Germinal center (tissue), 1 donor: ENCODE measurements at places on chromosomes 6 and 20.
A peak's percentile ranks its signal among the peaks of the same experiment; 100 is the strongest.

- no peak for DNase-seq
Observed at GRCh38 chr6:18329776-18330175, 57.4 kb upstream of the RNF144B start.

- DNase-seq, result no peak
Observed at GRCh38 chr20:41375846-41376245, 9.2 kb upstream of the EMILIN3 start.

GRCh38 chr6:115514656-115515055 is 546.0 kb downstream of the FRK start:
- no peak for DNase-seq

DNA sequence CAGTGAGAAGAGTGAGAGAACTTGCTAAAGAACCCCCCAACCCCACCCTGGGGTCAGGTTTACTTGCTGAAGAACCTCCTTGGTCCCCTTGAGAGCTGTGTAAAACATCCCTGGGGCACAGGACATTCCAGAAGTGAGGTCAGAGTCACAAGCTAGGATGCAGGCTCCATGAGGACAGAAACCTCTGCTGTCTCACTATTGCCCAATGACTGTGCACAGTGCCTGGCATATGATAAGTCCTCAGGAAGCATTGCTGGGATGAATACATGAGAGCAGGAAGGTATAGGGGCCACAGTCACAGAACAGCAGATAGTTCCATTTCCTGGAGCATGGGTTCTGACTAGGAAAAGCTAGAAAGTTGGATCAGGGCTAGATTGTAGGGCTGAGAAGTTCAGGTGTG is 18.4 kb downstream of the NT5E start:
- no peak for DNase-seq

DNA sequence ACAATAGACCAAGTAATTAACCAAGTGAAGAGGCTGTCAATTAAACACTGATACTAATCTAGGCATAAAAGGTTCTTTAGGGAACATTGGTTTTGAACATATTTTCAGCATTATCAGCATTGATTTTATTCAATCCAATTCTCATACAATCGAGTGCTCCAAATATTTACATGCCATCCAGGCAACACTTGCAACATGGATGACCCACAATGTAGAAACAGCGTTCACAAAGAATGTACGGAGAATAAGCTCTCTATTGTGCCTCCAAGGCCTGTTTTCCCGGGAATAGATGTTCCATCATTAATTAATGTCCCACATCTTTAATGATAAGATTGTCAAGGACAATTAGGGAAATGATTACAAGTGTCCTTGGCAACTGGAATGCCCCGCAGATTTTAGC is 117.4 kb downstream of the RFX6 start:
- DNase-seq, result no peak

- DNase-seq, result no peak
Observed at GRCh38 chr6:166305562-166306117, 2.6 kb downstream of the PRR18 start.

GRCh38 chr6:105678516-105678915 is 275.6 kb upstream of the PREP start:
- DNase-seq, result no peak

DNA sequence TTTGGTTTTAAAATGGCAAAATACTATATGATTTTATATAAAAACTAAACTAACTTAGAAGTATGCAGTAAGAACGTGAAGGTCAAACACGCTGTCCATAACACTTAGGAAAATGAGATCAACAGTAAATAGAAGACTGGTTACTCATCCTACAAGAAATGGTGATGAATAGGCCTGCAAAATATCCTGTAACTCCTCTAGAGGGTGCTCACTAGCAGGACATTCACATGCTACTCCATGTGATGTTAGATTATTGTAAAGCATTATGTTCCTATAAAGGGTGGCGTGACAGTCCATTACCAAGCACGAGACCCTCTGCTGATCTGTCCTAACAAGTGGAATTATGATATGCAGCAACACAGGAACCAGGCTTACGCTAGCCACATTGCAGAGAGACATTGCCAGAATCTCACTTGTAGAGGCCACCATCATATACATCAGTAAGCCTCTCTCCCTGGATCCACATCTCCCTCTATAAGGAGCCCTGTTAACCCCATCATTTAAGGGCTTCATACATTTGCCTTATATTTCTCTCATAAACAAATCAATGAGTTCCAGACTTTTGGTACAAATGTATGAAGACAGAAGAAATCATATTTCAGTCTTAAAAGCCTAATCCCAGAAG is 18.0 kb upstream of the DEFB129 start:
- peak; percentile 8 for DNase-seq

DNA sequence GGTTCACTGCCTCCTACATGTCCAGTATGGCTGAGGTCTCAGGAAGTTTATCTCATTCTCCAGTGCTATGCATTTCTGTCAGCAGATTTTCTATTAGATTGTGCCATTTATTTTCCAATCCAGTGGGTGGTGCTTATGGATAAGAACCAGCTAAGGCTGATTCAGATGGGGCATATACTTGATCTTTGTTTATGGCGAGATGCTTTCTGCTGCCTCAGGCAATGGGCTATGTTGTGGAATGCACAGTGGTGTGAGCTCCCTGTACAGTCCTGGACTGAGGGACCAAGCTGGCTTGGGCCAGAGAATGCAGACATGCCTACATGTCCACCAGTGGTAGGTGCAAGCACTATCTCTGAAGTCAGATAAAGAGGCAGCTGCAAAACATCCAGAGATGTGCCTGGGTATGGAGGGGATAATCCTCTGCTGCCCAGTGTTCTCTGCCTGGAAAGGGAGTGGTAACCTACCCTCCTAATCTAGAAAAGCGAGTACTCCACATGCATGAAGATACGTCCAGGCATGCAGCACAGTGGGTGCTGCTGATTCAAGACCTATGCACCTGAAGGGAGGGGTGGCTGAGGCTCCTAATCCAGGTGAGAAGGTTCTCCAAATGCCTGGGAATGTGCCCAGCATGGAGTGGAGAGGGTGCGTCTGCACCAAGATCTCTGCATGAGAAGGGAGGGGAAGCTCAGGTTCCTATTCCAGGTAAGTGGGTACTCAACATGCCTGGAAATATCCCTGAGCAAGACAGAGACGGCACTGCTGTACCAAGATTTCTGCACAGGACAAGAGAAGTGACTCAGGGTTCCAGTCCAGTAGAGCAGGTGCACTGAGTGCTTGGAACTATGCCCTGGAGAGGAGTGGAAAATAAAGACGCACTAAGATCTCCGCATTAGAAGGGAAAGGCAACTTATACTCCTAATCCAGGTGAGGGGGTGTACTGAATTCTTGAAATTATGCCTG is 9.4 kb downstream of the CST4 start:
- DNase-seq, result no peak

DNA sequence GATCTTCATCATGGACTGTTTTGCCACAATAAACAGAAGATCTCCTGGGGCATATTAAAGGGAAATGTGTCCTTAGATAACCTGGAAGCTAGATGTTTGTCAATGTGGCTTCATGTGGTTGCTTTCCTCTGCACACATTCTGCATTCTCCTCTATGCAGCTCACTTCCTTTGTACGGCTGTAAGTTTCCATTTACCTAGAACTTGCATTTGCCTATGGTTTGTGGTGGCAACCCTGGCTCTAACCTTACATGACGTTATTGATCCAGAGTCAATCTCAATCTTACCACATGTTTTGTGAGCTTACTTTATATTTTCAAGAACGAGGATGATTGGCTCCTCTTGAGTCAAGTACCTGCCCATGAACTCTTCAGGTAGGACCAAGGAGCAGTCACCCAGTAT is 863.1 kb downstream of the MAFB start:
- no peak for DNase-seq

DNA sequence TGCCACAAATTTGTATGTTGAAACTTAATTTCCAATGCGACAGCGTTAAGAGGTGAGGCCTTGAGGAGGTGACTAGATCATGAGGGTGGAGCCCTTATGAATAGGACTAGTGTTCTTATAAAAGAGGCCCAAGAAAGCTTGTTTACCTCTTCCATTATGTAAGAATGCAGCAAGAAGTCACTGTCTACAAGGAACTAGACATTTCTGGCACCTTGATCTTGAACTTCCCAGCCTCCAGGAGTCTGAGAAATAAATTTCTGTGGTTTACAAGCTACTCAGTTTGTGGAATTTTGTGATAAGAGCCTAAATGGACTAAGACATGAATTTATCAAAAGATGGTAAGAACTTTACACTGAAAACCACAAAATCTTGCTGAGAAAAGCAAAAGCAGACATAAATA is 173.6 kb upstream of the SGK1 start:
- no peak for DNase-seq

- no peak for DNase-seq
Observed at GRCh38 chr6:146289816-146290588, 253.6 kb upstream of the RAB32 start.

- no peak for DNase-seq
Observed at GRCh38 chr6:157169656-157170055, 153.7 kb downstream of the TMEM242 start.

GRCh38 chr6:130129762-130130246 is 92.9 kb downstream of the SAMD3 start:
- DNase-seq, result no peak

DNA sequence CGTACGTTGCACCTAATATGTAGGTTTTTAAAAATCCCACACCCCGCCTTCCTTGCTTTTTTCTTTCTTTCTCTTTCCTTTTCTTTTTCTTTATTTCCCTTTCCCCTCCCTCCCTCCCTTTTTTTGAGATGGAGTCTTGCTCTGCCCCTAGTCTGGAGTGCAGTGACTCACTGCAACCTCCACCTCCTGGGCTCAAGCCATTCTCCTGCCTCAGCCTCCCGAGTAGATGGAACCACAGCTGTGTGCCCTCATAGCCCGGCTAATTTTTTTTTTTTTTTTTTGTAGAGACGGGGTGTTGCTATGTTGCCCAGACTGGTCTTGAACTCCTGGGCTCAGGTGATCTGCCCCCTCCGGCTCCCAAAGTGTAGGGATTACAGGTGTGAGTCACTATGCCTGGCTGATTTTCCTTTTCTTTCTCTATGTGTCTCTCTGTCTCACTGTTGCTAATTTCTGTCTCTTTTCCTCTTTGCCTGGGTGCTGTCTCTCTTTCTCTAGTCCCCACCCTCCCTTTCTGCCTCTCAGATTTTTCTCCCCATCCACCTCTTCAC is 61.2 kb downstream of the SRC start:
- no peak for DNase-seq

- no peak for DNase-seq
Observed at GRCh38 chr20:17936286-17936760, 32.3 kb downstream of the SNX5 start.

DNA sequence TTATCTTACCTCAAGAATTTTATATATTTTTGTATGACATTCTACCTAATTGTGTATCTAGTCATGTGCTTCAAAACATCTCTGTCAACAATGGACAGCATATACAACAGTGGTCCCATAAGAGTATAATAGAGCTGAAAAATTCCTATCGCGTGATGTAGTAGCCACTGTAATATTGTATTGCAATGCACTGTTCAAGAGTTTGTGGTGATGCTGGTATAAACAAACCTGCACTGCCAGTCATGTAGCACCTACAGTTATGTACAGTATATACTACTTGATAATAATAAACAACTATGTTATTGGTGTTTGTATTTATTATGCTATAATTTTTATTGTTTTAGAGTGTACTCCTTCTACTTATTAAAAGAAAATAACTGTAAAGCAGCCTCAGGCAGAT is 672.7 kb downstream of the CD109 start:
- DNase-seq, result no peak

GRCh38 chr6:33391922-33392594 is 435 bp downstream of the KIFC1 start:
- peak; percentile 28 for DNase-seq

- DNase-seq, result no peak
Observed at GRCh38 chr20:31476643-31477215, 1.6 kb downstream of the REM1 start.

DNA sequence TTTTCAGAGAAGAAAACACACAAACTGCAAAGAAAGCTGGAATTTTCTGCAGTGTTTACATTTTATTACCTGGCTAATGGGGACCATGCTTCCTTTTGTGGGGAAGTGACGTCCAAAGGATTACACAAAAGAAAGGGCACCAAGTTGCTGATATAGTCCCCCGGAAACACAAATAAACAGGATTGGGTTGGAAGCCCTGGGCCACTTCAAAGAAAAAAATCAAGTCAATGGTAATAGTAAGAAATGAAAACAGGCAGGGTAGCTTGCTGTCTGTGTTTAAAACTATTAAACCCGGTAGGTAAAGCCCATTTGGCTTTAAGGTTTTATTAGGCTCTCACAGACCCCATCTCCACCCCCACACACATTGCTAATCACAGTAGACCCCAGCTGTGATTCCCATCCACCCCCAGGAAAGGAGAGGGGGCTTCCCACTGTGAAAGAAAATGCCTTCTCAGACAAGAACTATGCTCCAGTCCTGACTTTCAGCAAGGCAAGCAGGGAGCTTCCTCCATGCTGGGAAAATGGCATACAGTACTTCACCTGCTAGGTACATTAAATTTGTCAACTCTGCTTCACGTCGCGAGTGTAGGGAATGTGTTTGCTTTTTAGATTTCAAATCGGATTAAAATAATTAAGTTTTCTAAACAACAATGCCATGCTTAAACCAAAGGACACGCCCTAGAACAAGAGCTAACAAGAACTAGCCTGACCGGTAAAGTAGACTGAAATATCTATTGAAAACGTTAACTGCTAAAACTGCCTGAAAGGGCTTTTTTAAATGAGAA is 1.1 kb downstream of the PERP start:
- no peak for DNase-seq

DNA sequence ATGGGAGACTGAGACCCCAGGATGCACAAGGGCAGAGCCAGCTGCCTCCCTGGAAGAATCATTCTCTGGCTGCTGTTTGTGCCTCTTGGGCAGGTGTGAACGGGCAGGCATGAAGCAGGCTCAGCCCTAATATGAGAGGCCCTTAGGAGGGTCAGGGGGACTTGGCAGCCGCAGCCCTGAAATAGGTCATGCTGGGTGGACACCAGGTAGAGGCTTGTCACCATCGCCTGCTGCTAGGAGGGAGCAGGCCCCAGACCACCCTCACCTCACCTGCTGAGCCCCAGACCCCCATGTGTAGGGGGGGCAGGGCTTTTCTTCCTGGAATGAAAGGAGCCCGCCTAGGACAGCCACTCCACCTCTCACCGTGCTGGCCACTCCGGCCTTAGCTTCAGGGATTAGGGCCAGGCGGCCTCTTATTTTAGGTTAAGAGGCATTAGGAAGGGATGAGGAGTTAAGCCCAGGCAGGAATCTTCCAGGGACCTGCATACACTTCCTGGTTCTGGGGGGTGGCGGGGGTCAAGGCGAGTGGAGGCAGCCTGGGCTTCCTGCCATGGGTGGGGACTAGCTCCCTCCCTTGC is 92.4 kb downstream of the ASXL1 start:
- no peak for DNase-seq

GRCh38 chr20:38770546-38770945 is 22.3 kb downstream of the ACTR5 start:
- no peak for DNase-seq

GRCh38 chr20:22652681-22653588 is 68.6 kb upstream of the FOXA2 start:
- no peak for DNase-seq
